ENCODE measurements at places on chromosomes 6 and 20.

DNA sequence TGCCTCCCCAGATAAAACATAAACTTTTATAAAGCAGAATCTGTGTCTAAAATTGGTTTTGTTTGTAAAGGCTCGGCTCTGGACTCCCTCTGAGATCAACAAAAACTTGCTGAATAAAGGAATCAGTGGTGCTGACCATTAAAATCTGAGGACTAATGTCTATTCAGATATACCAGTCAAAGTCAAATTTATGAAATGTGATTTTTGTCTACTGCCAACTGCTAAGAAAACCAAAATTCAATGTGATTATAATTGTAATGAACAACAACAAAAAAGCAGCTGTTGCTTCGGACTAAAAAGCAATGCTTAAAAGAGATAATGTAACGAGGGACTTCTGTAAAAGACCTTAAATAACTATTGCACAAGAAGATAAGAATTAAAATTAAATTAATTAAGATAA, 26.6 kb downstream of the PRKN start:
- no peak for DNase-seq

DNA sequence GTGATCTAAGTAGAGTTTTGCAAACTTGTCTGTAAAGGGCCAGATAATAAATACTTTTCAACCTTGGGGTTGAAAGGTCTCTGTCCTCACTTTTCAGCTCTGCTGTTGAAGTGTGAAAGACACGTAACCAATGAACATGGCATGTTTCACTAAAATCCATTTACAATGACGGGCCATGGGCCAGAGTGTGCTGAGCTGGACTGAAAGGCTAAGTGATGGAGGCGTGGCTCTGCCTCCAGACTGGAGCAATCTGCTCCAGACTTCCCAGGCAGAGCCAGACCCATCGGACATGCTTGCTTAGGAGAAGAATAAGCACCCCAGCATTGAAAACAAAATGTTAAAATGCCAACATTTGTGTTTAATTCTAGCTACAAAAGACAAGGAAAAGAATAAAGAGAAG, 41.4 kb downstream of the SCAND1 start:
- DNase-seq: no peak

DNA sequence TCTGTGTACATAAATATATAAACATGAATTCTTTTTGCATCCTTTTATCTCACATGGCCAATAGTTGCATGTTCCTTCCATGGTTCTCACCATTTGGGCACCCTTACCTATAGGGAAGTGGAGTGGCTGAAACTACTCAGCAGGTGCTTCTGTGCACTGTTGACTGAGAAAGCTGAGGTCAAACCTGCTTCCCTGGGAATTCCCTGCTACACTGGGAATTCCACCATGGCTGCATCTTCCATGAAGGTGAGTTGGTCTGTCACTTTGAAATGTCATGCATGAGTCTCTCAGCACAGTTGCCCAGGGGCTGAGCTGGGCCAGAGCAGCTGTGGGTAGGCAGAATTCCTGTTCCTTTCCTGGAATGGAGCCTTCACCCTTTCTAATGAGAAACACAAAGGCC, 193.8 kb upstream of the PRSS16 start:
- no peak for DNase-seq

DNA sequence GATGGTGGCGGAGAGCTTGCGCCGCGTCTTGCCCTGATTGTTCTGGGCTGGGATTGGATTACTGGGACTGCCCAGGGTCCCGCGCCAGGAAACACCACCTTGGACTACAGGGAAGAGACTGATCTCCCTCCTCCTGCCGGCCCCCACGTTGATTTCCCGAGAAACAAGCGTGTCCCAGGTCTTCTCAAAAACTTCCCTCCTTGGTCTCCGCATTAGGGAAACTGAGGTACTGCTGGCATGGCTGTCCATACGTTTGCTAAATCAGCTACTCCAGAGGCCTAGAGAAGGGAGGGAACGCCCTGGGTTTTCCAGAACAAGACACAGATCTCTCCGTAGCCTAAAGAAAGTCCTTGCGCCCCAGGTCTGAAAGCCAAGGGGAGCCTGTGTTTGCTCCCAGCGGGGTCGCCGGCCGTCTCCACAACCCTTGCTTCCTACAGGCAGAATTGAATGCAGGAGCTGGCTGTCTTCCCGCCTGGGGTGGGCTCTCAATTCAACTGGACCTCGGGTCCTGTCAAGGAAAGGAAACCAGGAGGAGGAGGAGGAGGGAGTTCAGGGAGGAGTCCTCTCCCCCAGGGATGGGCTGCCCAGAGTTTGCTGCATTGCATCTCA, 29.2 kb downstream of the TFAP2A start:
- no peak for DNase-seq

DNA sequence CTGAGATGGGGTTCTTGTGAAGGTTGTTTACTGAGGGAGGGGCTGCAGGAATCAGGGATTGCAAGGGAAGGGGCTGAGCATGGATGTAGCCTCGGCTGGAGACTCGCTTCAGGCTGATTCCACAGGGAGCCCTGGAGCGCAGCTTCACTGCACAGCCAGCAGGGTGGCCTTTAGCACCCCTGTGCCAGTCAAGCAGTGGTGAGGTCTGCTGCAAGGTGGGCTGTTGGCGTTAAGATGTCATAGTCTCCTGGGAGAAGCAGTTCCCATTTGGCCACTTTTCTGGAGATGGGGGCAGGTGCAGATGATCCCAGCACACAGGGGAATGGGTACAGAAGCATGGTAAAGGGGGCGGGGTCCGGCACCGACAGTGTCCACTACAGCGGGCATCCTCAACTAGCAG, 126.3 kb downstream of the TOX2 start:
- DNase-seq: no peak

- DNase-seq: no peak
Observed at GRCh38 chr6:162306616-162307015, 420.9 kb downstream of the PRKN start.

DNA sequence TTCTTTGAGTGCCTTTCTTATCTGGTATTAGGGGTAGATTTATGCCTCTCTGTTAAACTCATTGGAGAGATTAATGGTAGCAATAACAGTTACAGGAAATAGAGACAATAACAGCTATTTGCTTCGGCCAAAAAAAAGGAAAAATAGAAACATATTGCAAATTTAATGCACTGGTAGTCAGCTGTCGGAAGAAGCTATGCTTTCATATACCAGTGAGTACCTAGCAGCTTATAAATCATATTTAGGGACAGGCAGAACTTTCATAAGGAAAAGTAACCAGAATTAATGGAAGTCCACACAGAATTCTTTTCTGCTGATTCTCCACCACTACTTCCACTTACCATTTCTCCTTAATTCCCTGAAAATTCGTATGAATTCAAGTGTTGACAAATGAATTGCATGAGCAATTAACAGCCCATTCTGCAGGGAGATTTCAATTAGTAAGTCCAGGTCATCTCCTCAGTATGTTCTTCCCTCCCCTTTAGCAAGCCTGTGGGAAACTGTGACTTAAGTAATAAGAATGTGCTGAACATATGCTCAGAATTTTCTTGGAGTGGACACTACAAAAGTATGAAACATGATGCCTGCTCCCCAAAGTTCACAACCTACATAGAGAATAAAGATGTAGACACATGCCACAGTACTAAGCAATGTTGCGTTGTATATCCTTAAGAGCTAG, 196.7 kb upstream of the KCNQ5 start:
- DNase-seq: no peak
